ENCODE measurements at places on chromosomes 4 and X.

- DNase-seq: no peak
These were observed 59.7 kb upstream of the PRDM8 start for GRCh38 chr4:80137631-80138030.

DNA sequence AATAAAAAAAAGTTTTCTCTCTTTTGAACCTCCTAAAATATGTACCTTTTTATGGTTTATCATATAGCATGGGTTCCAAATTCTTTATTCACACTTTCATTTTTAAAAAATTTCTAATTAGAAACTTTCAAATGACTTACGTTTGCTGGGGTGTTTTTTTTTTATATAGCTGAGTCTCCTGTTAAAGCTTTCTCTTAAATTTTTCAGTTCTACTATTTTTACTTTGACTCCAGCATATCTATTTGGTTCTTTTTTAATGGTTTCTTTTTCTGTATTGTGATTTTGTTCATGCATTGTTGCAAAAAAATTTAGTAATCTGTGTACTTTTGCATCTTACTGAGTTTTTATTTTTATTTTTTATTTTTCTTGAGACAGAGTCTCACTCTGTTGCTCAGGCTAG is 22.3 kb downstream of the ZNF718 start:
- no peak for DNase-seq

GRCh38 chr4:114040319-114041116 is 61.1 kb upstream of the ARSJ start:
- DNase-seq: no peak

GRCh38 chr4:133808151-133808550 is 393.4 kb downstream of the PABPC4L start:
- no peak for DNase-seq

DNA sequence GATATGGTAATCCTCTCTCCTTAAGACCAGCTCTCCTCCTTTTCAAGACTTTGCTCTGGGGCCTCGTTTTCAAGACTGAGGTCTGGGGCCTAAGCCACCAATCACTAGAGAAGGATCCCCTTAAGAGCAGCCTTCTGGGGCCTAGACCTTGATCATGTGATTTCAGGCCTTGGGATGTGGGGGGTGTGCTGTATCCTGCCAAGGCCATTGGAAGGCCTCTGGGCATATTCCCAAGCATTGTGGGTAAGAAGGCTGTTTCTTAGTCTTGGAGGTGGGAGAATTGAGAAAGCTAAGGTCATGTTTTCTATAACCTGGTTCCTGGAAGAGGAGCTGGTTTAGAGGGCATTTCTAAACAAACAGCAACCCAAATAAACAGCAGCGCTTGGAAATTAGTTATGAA is 12.1 kb downstream of the TMEM164 start:
- no peak for DNase-seq

GRCh38 chr4:174749091-174749490 is 80.0 kb downstream of the GLRA3 start:
- no peak for DNase-seq

- no peak for DNase-seq
These were observed 12.2 kb downstream of the CLNK start for GRCh38 chr4:10672379-10672778.

GRCh38 chrX:142186103-142186502 is 19.0 kb downstream of the MAGEC2 start:
- no peak for DNase-seq

GRCh38 chr4:165308606-165309005 is 18.9 kb upstream of the MSMO1 start:
- no peak for DNase-seq

DNA sequence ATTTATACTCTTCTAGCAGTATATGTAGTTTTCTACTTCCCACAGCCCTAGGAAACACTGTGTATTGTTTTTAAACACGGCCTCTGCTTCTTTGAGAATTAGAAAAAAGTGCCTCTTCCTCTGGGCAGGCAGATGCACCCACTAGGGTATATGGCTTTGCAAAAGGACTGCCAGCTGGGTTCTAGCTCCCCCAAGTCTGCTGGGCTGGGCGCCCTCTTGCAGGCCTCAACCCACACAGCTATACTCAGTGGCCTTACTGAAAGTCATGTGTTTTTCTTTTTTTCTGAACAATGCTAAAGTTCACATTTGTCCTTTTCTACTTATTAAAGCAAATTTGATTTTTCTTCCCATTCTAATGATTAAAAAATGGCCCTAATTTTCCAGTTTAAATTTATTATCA is 35.5 kb upstream of the BMPR1B start:
- DNase-seq: no peak

DNA sequence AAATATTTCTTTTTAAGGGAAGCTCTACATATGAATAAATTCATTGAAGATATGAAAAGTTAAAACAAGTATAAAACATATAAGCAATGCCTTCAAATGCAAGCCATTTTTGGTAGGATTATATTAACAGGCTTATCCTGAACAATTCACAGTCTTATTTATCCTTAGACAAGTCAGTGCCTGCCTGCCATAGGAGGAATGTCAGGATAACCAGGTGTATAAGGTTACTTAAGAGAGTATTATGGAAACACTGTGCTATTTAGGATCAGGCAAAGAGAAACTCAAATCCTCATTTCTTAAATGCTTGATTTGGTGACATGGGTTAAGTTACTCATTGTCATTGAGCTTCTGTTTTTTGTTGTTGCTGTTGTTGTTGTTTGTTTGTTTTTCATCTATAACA is 2029.9 kb upstream of the AGA start:
- no peak for DNase-seq

GRCh38 chr4:109589119-109589518 is 29.1 kb downstream of the MCUB start:
- no peak for DNase-seq

GRCh38 chrX:74613370-74614092 is 893 bp downstream of the RLIM start:
- DNase-seq: no peak

DNA sequence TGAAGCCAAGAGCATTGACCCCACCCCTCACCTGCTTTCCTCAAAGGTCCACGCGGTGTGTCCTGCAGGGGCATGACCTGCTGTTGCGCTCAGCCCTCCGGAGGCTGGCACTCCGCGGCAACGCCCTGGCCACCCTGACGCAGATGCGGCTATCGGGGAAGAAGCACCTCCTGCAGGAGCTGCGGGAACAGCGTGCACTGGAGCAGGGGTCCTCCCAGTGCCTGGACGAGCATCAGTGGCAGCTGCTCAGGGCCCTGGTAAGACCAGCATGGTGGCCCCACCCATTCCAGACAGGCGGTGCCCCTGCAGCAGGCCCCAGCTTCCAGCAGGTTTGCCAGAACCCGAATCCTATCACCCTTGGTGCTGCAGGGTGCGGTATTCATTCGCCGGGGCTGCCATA is 86.0 kb downstream of the EVC start:
- no peak for DNase-seq

GRCh38 chr4:156169861-156170260 is 216.2 kb upstream of the CTSO start:
- DNase-seq: no peak

GRCh38 chr4:187617113-187617512 is 378.5 kb upstream of the ZFP42 start:
- DNase-seq: no peak

DNA sequence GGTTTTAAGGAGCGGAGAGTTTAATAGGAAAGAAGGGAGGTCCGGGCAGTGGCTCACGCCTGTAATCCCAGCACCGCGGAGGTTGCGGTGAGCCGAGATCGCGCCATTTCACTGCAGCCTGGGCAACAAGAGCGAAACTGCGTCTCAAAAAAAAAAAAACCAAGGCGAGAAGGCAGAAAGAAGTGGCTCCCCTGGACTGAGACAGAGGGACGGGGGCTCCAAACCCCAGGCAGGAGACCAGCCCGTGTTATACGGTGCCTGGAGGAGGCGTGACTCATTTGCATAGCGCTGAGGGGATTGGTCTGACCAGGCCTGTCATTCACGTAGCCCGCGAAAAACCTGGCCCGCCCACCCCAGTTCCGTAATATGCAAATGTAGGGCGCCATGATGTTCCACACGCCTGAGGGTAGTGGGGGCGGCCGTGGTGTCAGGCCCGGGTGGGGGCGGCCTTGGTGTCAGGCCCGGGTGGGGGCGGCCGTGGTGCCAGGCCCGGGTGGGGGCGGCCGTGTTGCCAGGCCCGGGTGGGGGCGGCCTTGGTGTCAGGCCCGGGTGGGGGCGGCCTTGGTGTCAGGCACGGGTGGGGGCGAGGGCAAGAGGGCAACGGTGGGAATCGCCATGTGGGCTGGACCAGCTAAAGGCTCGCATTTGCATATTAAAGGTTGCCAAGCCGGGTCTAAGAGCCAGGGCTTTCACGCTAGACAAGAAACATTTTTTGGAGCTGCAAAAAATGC is 2.1 kb downstream of the PLCXD1 start:
- peak; percentile 46 for DNase-seq

DNA sequence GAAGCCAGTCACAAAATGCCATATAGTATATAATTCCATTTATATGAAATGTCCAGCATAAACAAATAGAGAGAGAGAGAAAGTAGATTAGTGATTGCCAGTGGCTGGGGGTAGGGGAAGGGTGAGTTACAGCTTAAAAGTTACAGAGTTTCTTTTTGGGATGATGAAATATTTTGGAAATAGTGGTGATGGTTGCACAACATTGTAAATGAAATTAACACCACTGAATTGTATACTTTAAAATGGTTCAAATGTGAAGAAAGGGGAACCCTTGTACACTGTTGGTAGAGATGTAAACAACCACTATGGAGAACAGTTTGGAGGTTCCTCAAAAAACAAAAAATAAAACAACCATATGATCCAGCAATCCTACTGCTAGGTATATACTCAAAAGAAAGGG is 131.2 kb upstream of the GPC4 start:
- no peak for DNase-seq

- no peak for DNase-seq
These were observed 6.3 kb downstream of the PRAF2 start for GRCh38 chrX:49067285-49068120.

GRCh38 chr4:56048702-56049431 is 100.1 kb downstream of the CEP135 start:
- DNase-seq: no peak

- DNase-seq: no peak
These were observed 45.1 kb downstream of the ZGRF1 start for GRCh38 chr4:112591593-112591992.

DNA sequence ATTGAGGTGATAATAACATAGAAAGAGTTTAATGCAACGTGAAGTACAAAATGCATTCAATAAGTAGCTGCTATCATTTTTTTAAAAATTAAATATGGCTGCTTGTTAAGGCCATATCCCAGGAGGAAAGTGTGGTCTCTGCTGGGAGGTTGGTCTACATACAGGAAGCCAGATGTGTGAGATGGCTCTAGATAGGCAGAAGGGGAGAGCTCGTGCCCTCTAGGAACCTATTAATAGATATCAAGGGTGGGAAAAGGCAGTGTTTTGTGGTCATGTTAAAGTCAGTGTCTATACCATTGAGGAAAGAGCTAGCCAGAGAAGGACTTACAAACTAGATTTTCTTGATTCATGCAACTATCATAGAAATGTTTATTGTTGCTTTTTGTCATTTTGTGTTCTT is 140.5 kb downstream of the KLHL8 start:
- DNase-seq: no peak

DNA sequence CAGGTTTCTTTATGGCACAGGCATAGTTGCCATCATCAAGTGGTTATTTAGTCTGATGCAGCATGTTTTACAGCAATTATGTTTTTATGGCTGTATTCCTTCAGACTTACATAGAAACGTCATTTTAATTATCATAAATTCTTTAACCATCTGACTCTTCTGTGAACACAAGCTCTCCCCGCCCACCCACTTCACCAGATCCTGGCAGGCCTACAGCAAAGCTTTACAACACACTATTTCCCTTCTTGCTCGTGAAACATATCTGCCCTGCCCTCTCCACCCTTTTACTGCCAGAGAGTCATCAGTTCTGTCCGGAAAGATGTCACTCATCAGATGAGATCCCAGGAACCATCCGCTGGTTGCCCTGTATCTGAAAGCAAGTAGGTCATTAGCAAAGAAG is 120.5 kb downstream of the HS6ST2 start:
- DNase-seq: no peak

DNA sequence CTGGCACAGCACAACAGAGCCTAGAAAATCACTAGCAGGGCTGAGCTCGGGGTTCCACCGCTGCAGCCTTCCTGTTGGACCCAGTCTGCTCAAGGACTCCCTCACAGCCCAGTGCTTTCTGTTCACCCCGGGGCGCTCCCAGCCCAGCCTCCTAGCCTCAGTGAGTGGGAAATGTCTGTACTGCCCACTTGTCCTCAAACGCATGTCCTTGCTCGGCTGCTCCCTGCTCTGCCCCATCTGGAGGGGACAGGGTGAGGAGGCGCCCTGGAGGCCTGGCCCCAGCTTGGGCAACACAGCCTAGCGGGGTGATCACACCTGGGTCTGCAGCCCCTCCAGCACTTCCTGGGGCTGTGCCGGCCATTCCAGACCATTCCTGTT is 11.9 kb upstream of the CCNQ start:
- no peak for DNase-seq

- DNase-seq: no peak
These were observed 138.0 kb downstream of the RPA4 start for GRCh38 chrX:97021680-97022079.

GRCh38 chrX:46333550-46333949 is 211.7 kb downstream of the ZNF674 start:
- no peak for DNase-seq

DNA sequence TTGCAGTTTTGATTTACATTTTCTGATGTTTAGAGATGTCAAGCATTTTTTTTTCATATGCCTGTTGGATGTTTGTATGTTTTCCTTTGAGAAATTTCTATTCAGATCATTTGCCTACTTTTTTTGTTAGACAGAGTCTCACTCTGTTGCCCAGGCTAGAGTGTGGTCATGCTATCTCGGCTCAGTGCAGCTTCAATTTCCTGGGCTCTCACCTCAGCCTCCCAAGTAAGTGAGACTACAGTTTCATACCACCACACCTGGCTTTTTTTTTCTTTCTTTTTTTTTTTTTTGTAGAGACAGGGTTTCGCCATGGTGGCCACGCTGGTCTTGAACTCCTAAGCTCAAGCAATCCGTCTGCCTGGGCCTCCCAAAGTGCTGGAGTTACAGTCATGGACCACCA is 291.7 kb downstream of the SLITRK2 start:
- DNase-seq: no peak

GRCh38 chr4:7462509-7462971 is 27.8 kb upstream of the PSAPL1 start:
- DNase-seq: no peak

DNA sequence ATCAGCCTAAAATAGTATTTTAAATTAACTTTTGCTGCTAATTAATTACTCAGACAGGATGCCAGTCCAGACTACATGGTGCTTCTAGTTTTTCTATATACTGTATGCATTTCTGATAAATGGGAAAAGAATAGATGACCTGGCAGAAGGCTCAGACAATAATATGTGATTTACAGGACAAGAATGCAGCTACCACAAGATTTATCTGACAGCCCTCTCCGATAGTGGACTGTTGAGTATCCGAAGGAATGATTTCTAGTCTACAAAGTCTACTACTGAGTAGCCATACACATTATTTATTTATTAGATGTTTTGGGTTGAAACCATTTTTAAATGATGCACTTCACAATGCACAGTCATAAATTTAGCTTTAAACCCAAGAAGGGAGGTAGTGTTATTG is 212.8 kb downstream of the MAB21L2 start:
- DNase-seq: no peak

- no peak for DNase-seq
These were observed 37.3 kb downstream of the DCUN1D4 start for GRCh38 chr4:51880016-51880915.

GRCh38 chrX:66622209-66622608 is 16.7 kb downstream of the EDA2R start:
- DNase-seq: no peak

- DNase-seq: peak; percentile 60
These were observed 5.4 kb upstream of the CCDC120 start for GRCh38 chrX:49053223-49054072.

GRCh38 chrX:110418316-110419235 is 59.9 kb downstream of the RTL9 start:
- no peak for DNase-seq
